ENCODE measurements at places on chromosomes 5 and 9. TPM values are rescaled to one million over a fixed set of nuclear protein-coding genes. Genes with fewer than 3 reads are reported as not detected.

The OTULINL gene
- total RNA-seq: 8.8 TPM

The PRRT1B gene
- not detected for total RNA-seq

The ZNF474 gene
- total RNA-seq: 0.37 TPM

The SMIM27 gene
- total RNA-seq: 8.1 TPM

The WHRN gene
- 12.8 TPM for total RNA-seq

The NIM1K gene
- 0.44 TPM for total RNA-seq

The NMUR2 gene
- not detected for total RNA-seq

The ECM2 gene
- total RNA-seq: not detected

The STING1 gene
- total RNA-seq: 17.7 TPM

The CHMP5 gene
- total RNA-seq: 61.8 TPM

The VLDLR gene
- total RNA-seq: 0.17 TPM

The IFNK gene
- total RNA-seq: not detected

The HAVCR1 gene
- not detected for total RNA-seq

The ACOT12 gene
- not detected for total RNA-seq

The IL33 gene
- total RNA-seq: not detected

The KCNV2 gene
- total RNA-seq: not detected

The FBP2 gene
- total RNA-seq: not detected

The GGTA1 gene
- total RNA-seq: not detected

The CCDC183 gene
- 2.8 TPM for total RNA-seq

All from HCT116 (cell line).